ENCODE measurements at places on chromosomes 1 and 21.

GRCh38 chr1:161836018-161836417 is 69.9 kb downstream of the ATF6 start:
- DNase-seq, result no peak

DNA sequence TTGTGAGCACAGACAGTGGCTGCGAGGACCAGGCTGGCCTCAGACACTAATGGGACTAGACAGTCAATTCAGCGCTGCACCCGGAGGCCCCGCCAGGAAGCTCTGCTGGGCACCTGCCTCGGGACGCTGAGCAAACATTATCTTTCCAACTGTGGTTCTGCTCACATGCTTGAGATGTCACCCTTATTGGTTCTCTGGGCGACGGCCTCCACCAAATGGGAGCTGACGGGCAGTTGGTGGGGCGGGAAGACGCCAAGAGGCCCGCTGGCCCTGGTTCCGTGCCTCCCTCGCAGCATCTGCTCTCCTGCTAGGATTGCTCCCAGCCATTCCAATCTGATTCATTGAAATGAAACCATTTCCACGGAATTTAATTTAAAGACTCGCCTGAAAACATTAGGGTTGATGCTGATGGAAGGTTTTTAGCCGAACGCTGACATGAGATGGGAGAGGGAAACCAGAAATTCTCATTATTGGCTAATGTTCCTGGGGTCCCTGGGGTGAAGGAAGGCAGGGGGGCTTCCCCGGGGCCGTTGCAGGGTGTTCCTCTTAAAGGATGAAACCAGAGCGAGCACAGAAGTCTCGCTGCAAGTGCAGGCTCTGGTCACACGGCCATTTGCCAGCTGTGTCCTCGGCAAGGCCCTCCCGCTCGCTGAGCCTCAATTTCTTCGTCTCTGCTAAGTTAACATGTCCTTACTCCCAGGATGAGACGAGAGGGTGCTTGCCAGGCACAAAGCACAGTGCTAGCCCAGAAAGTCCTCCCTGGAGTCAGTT is 512.2 kb downstream of the NPHP4 start:
- DNase-seq, result no peak

GRCh38 chr1:119081700-119082099 is 58.8 kb downstream of the WARS2 start:
- no peak for DNase-seq

GRCh38 chr1:229196404-229197264 is 74.3 kb upstream of the RAB4A start:
- DNase-seq, result peak; percentile 33

DNA sequence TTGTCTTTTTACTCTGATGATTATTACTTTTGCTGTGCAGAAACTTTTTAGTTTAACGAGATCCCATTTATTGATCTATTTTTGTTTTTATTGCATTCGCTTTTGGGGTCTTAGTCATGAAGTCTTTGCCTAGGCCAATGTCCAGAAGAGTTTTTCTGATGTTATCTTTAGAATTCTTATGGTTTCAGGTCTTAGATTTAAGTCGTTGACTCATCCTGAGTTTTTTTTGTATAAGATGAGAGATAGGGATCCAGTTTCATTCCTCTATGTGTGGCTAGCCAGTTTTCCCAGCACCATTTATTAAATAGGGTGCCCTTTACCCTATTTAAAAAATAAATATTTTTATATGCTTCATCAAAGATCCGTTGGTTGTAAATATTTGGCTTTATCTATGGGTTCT is 13.2 kb downstream of the MAN1C1 start:
- no peak for DNase-seq

DNA sequence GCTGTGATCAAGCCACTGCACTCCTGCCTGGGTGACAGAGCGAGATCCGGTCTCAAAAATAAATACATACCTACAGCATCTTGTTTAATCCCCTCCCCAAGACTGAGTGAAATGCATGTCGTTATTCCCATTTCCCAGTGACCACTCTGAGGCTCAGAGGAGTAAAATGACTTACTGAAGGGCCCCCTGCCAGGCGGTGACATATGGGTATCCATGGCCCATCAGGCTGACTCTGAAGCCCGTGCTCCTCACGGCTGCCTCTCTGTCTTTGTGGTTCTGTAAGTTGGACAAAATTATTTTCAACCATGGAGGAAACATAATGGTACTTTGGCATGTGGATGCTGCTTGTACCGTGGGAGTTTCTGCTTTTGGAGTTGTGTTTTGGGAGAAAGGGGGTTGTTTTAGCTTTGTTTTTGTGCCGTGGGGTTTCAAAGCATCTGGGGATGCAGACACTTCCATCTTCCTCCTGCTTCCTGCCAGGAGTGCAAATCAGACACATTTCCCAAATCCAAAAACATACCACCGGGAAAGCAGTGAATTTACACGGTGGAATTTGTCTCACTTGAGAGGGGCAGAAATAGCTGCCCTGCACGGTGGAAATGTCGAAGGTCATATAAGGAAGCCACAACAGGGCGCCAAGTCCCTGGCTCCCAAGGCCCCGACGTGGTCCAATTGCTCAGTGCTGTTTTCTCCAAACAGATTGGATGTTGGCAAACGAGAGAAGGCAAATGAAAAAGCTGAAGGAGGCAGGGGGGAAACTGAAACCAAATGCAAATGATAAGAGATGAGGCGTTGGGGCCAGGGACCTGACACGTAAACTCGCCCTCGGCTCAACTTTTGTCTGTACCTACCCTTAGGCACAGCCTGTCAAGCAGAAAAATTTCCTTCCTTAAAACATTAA is 17.1 kb upstream of the PINK1 start:
- no peak for DNase-seq

DNA sequence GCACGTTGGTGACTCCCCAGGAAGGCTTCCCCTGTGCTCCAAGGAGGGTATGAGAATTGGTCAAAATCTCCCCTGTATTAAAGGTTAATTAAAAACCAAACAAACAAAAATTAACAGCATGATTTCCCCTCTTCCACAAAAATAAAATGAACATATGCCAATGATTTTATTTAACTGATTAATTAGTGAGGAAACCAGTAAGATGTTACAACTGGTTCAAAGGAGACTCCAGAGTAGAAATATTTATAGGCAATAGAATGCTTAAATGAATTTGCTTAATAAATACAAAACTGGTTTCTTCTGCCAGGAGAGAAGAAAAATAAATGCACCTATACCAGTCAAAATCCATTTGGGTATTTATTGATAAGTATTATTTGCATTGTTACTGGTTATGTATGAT is 249.5 kb upstream of the DEPDC1 start:
- no peak for DNase-seq

DNA sequence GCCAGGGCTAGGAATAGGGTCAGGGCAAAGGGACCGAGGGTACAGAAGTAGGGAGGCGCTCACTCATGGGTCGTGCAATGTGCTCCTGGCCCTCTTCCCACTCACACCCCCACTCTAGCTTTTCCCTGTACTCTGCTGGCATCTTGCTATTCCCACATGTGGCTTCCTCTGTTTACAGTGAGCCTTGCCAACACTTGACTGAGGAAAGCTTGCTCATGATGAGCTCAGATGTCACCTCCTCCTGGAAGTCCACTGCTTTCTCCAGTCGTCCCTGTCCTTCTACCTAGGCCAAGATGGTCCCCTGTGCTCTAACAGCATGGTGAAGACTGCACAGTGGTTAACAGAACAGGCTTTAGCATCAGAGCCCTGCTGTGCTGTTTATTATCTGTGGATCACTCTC is 8.0 kb upstream of the RIMS3 start:
- DNase-seq, result no peak

DNA sequence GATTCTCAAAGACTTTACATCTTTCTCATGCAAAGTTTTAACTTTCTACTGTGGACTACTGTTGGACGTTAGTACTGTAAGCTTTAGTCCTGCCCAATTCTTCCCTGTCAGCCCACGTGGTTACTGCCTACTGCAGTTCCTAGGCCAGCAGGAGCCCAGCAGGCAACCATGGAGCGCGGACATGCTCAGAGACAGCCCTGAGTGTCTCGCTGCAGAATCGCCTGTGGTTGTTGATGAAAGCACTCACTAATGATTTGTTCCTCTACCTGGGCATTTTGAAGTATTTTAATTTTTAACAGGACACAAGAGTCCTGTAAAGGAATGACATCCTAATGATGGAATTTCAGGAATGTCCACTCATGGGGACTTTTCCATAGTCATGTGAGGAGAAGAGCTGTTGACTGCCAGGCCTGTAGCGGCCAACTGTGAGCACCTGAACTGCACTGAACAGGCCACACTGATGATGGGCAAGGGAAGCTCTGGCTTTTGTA is 44.1 kb downstream of the PGBD5 start:
- no peak for DNase-seq

- no peak for DNase-seq
Measured at GRCh38 chr1:117577191-117577885, 28.5 kb upstream of the TENT5C start.

DNA sequence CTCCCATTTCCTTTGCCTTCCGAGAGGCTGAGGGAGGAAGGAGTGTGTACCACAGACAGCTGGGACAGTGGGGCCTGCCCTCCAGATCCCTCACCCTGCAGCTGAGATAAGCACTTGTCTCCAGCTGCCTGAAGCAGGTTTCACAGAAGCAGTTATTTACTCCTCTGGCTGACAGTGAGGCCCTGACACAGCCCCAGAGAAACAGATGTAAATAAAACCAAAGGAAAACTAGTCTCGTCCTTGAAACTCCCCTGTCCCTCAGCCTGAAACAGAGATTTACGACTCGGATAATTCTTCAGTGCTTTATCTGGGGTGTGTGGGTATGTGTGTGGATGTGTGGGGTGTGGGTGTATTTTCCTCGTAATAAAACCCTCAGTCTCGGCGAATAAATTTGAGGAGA is 181.1 kb downstream of the IGSF21 start:
- no peak for DNase-seq

DNA sequence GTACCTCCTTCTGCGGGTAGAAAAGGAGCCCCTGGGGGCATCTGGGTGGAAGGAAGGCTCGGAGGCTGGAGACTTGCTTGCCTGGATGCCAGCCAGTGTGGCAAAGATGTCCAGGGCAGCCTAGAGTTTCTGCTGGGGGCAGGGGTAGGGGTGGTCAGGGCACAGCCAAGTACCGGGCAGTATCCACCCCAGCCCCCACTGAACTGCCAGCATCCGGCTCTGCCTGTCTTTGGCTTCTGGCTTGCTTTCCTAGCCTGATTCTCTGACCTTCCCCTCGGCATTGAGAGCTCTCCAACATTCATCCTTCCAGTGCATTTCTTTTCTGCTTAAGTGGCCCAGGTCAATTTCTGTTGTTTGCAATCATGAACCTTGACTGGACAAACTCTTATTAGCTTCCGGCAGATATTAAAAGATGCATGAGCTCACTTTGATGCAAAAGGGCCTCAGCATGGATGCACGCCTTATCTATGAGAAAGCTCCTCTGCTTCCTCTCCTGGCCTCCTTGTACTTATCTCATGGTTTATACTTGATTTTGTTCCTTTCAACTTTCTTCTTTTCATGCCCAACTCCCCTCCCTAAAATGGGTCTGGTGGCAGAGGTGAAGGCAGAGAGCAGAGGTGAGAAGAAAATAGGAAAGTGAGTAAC is 116.9 kb downstream of the HLCS start:
- DNase-seq, result no peak

DNA sequence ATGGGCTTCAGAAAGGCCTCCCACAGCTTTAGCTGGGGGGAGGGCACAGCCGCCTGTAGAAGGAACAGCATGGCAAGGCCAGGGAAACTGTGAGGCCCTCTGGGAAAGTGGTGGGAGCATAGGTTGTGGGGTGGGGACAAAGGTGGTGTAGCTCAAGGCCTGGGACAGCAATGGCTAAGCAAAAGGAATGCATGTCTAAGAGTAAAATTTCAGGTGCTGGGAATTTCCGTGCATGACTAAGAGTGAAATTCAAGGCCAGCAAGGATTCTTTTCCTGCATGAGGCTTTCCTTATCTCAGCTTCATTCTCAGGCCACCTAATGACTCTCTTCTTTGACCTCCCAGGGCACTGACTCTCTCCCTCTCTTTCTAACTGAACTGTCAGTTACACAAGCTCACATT is 86.5 kb upstream of the WNT4 start:
- peak; percentile 87 for DNase-seq

- DNase-seq, result no peak
Measured at GRCh38 chr1:44294588-44295007, 60.5 kb downstream of the ERI3 start.

DNA sequence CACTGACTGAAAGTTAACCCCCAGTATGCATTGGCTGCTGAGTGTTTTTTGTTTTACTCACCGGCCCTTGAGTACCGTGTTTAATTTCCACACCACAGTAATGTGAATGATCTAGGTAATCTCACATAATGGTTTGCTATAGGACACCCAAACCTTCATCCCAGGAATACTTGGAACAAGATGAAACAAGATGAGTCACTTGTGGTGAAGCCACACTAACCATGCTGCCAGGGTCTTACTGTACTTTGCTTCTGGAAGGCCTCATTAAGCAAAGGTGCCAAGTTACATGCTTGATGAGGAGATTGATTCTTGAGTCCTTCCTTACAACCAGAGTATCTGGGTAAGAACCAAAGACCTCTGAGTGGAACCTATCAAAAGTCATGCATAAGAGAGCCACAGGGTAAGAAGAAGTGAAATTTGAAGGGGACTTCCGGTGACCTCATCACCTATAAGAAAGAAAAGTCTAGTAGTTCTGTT is 163.3 kb downstream of the NRIP1 start:
- DNase-seq, result peak; percentile 81

GRCh38 chr1:175237389-175237788 is 44.8 kb upstream of the KIAA0040 start:
- DNase-seq, result no peak

- DNase-seq, result no peak
Measured at GRCh38 chr1:4106731-4107130, 206.7 kb upstream of the C1orf174 start.

GRCh38 chr1:65009176-65009575 is 42.8 kb upstream of the JAK1 start:
- no peak for DNase-seq

- peak; percentile 93 for DNase-seq
Measured at GRCh38 chr21:27649323-27649722, 682.4 kb upstream of the ADAMTS5 start.

- DNase-seq, result no peak
Measured at GRCh38 chr1:153212201-153212600, 5.2 kb upstream of the PRR9 start.

DNA sequence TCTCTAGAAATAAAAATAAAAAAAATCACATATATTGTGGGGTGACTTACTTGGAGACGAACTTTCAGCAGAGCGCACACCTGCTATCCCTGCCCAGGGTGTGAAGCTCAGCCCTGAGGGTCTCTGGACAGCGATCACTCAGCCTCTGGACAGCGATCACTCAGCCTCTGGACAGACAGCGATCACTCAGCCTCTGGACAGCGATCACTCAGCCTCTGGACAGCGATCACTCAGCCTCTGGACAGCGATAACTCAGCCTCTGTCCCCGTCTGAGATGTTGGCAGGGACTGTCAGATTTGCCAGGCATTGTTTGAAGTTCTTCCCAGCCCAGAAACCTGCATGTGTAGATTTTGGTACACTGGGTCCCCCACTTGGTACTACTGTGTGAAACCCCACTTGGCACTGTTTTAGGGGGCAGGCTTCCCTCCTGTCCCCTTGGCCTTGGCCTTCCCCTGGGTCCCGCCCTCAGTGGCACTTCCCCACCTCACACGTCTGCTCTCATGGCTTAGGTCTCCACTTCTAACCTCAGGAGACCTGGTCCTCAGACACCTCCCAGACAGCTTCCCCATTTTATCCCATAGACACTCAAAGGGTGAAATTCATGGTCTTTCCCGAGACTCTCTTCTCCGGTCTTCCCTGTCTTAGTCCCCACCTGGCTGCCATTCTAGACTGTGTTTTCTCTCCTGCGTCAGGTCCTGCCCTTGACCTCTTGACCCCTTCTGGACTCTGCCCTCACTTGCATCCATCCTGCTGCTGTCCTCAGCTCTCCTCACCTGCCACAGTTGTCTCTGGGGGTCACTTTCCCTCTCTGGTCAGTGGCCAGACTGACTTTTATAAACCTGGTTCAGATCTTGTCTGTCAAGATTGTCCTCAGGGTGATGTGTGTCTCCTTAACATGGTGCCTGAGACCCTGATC is 10.2 kb downstream of the PSEN2 start:
- no peak for DNase-seq

GRCh38 chr1:105779727-105780126 is 1276.7 kb upstream of the PRMT6 start:
- no peak for DNase-seq

All from epithelial cell of esophagus (primary cell).